ENCODE measurements at places on chromosomes 1 and 21. TPM values are rescaled to one million over a fixed set of nuclear protein-coding genes. Genes with fewer than 3 reads are reported as not detected.

DNA sequence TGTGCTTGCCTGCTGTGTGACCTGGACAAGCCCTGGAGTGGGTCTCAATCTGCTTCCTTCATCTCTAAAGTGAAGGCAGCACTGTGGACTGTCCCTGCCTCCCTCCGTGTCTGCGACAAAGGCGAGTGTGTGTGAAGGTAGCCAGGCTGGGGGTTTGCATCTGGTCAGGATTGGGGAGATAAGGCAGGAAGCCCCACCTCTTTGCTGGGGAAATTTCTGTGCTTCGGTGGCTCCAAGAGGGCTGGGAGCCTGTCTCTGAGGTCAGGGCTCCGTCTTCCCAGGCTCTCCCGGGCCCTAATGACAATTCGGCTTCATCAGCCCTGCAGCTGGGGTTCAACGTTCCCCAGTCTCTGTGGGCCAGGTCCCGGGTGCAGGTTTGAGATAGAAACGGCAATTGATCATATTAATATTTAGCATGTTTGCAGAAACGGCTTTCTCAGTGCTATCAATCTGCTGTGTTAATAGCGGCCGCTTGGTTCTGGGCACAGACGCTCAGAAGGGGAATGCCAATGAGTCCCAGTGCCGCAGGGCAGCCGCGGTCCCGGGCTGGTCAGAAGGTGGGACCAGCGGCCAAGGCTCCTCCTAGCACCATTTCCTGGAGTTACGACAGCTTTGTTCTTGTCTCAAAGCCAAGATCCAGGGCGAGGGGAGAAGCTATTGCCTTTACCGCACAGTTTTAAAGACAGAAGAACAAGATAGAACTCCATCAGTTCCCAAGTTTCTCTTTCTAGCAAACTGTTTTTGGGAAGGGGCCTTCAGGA is 105.7 kb downstream of the PRDM16 start:
- no peaks in the 10 kb centered on the region for H3K27me3 ChIP-seq
- H3K36me3 ChIP-seq, result peaks cover 4% of the 10 kb centered on the region
- no peak for DNase-seq
- H3K4me3 ChIP-seq, result no peak overlapping the region

DNA sequence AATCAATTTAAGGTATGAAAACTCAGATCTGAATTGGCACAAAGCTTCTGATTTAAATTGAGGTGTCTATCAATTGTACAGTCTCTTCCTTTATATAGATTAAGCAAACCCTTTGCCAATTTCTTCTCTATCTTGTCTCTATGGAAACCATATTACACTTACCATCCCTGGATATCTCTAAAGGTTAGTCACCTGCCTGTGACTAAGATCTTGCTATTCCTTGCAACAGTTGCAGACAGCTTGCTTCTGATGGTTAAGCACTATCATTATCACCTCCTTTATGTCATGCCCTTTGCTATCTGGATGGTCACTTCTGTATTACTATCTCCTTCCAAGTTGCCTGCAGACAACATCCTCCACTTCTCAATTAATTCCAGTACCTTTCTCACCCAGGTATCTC is 998.6 kb upstream of the B3GALT2 start:
- DNase-seq, result no peak
- peaks cover 4% of the 10 kb centered on the region for H3K4me1 ChIP-seq
- H3K36me3 ChIP-seq, result peaks cover 5% of the 10 kb centered on the region
- H3K4me3 ChIP-seq, result no peak overlapping the region
- no peaks in the 10 kb centered on the region for H3K27me3 ChIP-seq

GRCh38 chr1:186016856-186017255 is 282.7 kb downstream of the HMCN1 start:
- no peak overlapping the region for H3K4me3 ChIP-seq
- H3K4me1 ChIP-seq, result no peaks in the 10 kb centered on the region
- no peak overlapping the region for H3K27ac ChIP-seq

GRCh38 chr1:246647113-246647512 is 77.1 kb upstream of the SCCPDH start:
- no peak overlapping the region for H3K27ac ChIP-seq
- H3K27me3 ChIP-seq, result no peaks in the 10 kb centered on the region
- H3K36me3 ChIP-seq, result peaks cover 63% of the 10 kb centered on the region
- no peaks in the 10 kb centered on the region for H3K4me1 ChIP-seq

GRCh38 chr1:41343790-41344699 is 17.2 kb upstream of the FOXO6 start:
- H3K27ac ChIP-seq, result no peak overlapping the region
- H3K4me1 ChIP-seq, result peaks cover 6% of the 10 kb centered on the region
- no peaks in the 10 kb centered on the region for H3K36me3 ChIP-seq
- no peak overlapping the region for H3K4me3 ChIP-seq
- no peaks in the 10 kb centered on the region for H3K27me3 ChIP-seq

DNA sequence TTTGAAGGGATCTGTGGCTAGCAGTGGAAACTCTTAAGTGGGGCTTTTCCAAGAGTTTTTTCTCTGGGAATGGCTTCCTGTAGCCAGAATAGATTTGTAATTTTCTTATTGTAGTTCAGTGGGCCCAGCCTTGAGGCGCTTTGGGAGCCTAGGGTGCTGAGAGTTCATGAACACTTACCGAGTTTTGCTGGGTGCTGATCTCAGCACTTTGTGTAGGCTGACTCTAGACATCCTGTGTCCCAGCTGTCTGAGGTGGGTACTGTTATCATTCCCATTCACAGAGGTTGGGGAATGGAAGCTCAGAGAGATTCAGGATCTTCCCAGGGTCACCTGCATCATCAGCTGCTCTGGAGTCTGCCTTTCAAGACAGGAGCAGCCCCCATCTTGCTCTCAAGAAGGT is 7.0 kb downstream of the PPFIA4 start:
- no peak for DNase-seq
- H3K4me1 ChIP-seq, result peaks cover 7% of the 10 kb centered on the region
- H3K27me3 ChIP-seq, result no peaks in the 10 kb centered on the region

SPATA21 gene
- not detected for total RNA-seq

MYBPH gene
- not detected for total RNA-seq

PHLDA3 gene
- total RNA-seq, result 169 TPM

TIE1 gene
- total RNA-seq, result not detected

ST6GALNAC3 gene
- total RNA-seq, result 0.37 TPM
